ENCODE measurements at places on chromosomes 13 and 19.

GRCh38 chr13:113920606-113921286, 53.1 kb downstream of the C13orf46 start:
- no peak for DNase-seq

- no peak for DNase-seq
Measured at GRCh38 chr19:44878120-44878865, 12.8 kb upstream of the TOMM40 start.

DNA sequence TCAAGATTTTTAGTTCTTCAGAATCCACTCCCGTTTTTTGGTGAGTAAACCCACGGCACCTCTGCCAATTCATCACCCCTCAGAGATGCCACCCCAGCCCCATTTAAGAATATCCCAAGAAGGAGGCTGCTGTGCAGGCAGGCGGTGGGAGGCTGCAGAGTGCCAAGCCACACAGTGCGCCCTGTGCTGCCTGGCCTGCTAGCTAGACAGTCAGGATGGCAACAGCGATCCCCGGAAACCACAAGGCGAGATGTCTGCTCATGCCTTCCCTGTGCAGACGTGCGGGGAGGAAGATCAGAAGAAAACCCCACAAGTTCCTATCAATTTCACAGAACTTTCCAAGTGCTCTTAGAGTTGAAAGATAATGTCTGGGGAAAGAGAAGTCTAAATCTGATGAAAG, 64.8 kb upstream of the GPR183 start:
- no peak for DNase-seq

DNA sequence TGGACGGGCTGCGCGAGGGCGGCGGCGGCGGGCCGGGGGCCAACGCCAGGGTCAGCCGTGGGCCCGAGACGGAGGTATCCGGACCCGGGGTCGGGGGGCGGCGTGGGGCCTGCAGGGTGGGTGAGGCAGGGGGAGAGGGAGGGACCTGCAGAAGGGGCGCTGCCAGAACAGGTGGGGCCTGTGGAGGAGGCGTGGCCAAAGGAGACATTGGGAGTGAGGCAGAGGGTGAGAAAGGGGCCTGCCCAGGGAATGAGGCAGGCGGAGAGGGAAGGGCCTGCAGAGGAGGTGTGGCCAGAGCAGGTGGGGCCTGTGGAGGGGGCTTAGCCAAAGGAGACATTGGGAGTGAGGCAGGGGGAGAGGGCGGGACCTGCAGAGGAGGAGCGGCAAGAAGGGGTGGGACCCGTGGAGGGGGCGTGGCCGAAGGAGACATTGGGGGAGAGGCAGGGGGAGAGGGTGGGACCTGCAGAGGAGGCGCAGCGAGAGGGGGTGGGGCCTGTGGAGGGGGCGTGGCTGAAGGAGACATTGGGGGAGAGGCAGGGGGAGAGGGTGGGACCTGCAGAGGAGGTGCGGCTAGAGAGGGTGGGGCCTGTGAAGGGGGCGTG, 4.2 kb downstream of the PRR36 start:
- DNase-seq, result no peak

DNA sequence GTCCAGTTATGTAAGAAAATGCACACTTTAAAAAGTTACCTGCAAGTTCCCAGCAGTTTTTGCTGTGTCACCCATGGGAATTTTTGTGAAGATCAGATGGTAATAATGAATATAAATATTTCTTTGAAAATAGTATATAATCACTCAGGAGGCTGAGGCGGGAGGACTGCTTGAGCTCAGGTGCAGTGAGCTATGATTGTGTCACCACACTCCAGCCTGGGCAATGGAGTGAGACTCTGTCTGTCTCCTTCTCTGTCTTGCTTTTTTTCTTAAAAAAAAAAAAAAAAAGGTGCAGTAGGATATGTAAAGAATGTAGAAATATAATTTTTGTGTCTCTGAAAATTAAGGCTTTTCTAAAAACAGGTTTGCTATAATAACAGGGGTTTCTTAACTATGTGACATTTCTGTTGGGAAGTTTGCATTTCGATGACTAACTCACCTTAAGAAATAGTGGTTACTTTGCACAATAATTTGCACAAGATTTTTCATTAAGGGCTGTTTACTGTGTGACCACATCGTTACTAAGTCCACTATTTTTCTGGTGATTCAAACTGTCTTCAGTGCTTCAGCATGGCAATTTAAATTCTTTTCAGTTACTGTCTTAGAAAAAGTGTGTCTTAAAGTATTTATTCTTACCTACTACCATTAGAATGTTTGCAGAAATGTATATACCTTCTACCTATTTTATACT, 37.3 kb downstream of the DNAJC3 start:
- peak; percentile 62 for DNase-seq

DNA sequence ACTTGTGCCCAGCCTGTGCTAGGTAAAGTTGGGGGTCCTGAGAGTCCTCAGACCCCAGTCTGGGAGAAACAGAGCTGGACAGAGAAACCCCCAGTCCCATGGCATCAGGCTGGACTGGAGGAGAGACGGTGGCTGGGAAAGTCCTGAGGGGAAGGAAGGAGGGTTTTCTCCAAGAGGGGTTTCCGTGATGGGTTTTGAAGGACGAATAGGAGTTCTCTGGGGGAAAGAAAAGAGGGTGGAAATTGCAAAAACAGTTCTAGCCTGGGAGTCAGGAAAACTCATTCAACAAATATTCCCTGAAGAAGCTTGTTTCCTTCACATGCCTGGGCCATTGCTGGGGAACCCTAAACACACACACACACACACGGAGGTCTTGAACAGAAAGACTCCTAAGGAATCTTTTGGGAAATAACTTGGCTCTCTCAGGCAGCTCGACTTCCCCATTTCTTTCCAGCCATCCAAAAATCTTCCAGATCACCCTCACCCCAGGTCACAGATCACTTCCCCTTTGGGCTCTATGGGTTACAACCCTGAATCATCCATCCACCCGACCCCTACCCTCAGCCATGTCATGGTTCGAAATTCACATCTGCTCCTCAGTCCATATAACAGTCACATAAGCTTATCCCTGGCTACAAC, 47.5 kb downstream of the COLGALT1 start:
- DNase-seq, result no peak

- DNase-seq, result no peak
Measured at GRCh38 chr13:31037874-31038500, 105.5 kb downstream of the TEX26 start.

- DNase-seq, result no peak
Measured at GRCh38 chr19:17081672-17082630, 6.4 kb downstream of the MYO9B start.
